ENCODE measurements at places on chromosomes 12 and 14.

DNA sequence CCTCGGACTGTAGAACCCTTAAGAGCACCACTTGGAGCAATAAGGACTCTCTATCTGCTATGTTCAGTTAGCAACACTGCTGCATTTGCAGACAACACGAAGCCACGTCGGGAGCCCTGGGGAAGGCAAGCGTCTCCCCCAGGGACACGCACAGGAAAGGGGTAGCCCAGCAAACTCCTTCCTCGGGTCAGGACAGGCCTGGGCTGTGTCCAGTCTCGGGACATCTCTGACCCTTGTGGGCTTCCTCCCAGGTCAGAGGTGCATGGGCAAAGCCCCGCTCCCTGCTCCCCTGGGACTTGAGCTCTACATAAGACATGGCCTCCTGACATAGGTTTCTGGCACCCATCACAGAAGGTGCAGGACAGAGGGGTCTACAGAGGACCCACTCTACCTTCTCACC is 119.5 kb downstream of the PIWIL1 start:
- no peak for DNase-seq

- no peak for DNase-seq
These were observed 834.7 kb downstream of the GALC start for GRCh38 chr14:87158283-87158682.

DNA sequence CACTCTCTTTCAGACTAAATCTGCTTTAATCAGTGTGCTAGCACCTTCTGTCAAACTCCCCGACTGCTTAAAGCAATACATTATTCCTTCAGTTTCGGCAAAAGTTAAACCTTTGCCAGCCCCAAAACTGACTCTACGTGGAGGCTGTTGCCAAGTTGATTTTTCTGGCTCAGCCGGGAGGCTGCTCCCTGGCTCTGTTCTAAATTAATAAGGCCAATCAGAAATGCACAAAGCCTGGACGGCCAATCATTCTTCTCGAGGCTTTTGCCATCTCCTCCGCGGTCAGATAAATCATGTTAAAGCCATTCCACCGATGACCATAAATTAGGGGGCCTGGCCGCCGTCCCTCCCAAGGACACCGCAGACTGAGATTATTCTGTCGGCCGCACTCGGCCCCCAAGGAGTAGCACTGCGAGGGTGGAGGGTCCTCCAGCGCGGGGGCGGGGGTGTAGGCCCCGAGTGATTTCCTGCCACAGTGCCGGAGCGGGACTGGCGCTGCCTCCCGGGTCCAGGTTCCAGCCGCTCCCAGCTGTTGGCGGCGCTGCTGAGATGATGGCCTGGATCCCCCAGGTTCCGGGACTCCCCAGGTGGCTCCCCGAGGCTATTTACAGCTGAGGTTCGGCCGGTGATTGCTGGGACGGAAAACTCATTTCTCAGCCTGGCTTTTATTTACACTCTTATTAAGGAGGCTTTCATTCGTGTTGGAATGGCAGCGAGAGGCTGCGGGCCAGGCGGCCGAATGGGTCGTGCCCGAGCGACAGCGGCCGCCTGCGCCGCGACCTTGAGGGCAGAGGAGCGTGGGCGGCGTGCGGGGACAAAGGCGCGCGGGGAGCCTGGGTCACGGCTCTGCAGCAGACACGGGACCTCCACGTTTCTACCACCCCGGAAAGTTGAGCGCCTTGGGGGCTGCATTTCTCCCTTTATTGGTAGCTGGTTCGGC is 165.1 kb downstream of the MON2 start:
- peak; percentile 59 for DNase-seq

GRCh38 chr14:24395609-24396582 is 2.9 kb upstream of the NYNRIN start:
- DNase-seq, result no peak

GRCh38 chr14:74459289-74459946 is 33.4 kb upstream of the SYNDIG1L start:
- DNase-seq, result no peak

DNA sequence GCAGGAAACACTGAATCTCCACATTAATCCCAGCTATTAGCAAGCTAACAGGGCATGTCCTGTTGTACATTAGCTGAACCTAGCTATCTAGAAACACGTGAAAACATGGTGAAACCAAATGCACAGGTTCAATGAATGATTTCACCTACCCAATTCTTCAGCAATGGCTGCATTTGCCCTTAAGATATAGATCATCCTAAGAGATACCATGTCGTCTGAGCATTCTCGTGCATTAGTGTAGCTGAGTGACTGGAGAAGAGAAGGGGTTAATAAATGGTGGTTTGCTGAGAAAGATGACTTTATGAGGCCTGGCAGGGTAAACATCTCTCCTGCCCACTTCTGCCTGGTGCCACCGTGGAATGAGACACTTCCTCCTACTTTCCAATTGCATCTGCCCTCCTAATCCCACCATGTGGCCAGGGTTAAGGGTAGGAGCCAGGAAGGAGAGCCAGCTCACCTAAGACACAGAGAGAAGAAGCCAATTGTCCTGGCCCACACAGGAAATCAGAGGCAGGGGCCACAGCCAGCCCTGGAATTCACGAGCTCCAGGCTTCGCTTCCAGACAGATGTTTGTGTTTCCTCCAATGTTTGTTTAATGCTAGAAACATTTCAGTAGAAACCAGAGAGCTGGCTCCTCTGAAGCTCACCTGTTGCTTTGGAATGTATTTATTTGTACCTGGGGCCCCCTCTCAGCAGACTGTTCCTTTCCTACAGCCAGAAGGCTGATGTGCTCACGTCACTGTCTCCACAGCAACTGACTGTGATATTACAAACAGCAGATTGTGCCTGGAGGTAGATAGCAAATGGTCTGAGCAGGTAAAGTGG is 126.0 kb upstream of the PARP11 start:
- no peak for DNase-seq

DNA sequence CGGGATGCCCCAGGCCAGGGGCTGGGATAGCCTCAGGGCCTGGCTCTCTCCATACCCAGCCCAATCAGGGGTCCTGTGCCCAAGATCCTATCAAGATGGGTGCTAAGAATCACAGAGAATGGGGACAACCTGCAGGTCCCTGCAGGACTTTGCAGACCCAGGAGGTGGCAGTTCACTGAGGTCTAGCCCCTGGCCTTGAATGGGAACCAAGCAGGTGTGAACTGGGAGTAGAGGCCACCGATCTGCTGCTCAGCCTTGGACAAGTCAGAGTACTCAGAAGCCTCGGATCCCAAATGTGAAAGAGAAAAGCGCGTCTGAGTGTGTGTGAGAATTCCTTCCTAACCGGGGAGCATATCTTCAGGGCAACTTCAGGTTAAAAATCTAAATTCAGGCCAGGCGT is 76.2 kb downstream of the ARL6IP4 start:
- no peak for DNase-seq

GRCh38 chr12:52221912-52222457 is 11.1 kb upstream of the KRT7 start:
- DNase-seq, result peak; percentile 71

- no peak for DNase-seq
These were observed 102.5 kb downstream of the SPTSSA start for GRCh38 chr14:34359420-34360117.

DNA sequence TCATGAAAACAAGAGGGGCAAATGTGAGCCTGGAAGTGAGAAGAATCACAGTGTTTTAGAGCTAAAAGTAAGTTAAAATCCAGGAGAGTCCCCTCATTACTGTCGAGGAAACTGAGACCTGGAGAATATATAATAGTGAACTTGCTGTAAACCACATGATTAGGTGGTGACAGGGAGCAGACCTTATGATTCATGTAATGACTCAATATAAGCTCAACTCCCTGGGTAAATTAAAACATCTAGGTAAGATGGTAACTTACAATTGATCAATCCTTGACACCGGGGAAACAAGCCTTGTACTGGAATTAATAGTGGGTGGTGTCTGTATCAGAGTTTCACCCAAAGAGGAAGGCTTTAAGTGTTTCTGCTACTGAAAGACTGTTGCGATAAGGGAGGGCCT is 269.3 kb downstream of the SNAPC1 start:
- no peak for DNase-seq

GRCh38 chr12:29797565-29798355 is 14.0 kb upstream of the TMTC1 start:
- DNase-seq, result no peak

GRCh38 chr12:113247123-113248050 is 26.1 kb downstream of the TPCN1 start:
- no peak for DNase-seq

- no peak for DNase-seq
These were observed 15.7 kb downstream of the TBX3 start for GRCh38 chr12:114668151-114668885.

- DNase-seq, result no peak
These were observed 2.7 kb upstream of the GALC start for GRCh38 chr14:87995500-87996290.

DNA sequence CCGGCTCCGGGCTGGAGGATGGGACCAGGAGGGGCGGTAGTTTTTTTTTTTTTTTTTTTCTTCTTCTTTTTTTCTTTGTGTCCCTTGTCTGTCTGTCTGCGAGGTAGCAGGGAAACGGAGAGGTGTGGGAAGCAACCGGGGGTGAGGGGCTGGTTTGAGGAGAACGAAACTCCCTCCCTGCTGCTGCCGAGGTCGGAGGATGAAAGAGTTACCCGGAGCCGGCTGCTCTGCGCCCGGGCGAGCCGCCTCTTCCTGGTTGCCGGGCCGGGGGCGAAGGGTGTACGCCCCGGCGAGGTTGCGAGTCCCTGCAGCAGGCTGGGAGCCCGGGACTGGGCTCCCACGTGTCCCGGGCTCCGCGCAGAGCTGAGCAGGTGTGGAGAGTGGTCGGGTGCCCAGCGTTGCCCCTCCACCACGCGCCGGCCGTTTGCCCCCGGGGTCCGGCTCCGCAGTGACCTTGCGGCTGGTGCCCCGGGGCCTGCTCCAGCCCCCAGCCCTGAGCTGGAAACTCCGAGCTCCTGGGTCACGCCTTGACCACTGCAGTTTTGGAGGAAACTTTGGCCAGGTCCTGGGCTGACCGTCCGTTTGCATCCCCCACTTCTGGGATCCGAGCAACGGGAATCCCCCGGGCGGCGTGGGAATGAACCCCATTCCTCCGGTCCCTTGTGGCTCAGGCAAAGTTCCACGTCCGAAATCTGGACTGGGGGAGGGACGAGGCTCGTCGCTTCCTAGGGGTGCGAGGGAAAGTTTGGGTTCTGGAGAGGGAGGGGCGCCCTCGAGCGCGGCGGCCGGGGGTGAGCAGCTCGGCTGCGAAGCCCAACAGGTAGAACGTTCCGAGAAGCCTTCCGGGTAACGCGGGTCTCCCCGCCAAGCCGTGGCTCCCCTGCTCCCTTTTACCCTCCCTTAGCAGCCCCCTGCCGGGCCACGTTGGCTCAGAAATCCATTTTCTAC is 1.3 kb downstream of the CHST11 start:
- DNase-seq, result no peak

Measured in HS-27A (cell line).